ENCODE measurements at places on chromosomes 1 and 21.

- no peak for DNase-seq
Observed at GRCh38 chr1:180886338-180886737, 26.4 kb upstream of the KIAA1614 start.

DNA sequence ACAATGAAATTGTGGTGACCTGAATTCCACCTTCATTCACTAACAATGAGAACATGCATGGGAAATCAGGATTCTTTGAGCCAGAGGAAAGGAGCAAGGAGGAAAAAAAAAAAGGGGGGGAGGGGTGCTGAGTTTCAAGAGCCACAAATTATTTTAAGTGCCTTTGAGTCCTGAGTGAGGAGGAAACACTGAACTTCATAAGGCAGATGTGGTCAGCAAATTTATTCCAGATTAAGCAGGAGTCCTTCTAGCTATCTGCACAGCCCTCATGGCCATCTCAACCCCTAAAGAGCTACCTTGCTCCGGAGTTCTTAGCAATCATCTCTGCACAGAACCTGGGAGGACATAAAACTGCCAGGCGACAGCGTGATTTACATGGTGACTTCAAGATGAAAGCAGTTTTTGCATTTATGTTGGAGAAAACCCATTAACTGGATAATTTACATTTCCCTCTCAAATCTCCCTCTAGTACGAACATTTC is 21.7 kb downstream of the ASTN1 start:
- DNase-seq: no peak

DNA sequence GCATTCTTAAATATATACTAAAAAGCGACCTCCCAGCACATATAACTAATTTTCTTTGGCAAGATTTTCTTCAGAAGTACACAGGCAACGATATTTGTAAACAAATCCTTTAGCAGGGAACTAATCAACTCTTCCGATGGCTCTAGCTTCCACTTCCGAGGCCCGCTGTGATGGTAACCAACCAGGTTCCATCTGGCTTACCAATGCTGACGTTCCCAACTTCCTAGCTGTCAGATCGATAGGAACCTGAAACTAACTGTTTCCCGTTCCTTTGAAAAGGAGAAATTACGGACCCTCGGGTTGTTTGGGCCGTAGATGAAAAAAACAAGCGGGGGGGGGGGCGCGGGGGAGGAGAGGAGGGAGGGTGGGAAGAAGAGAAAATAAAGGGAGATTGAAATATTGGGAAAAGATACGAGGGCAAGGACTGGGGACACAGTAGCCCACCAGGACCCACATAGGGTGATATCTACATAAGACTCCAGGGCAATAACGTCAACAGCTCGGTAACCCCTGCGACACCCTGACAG is 513 bp downstream of the GTF2B start:
- DNase-seq: no peak

DNA sequence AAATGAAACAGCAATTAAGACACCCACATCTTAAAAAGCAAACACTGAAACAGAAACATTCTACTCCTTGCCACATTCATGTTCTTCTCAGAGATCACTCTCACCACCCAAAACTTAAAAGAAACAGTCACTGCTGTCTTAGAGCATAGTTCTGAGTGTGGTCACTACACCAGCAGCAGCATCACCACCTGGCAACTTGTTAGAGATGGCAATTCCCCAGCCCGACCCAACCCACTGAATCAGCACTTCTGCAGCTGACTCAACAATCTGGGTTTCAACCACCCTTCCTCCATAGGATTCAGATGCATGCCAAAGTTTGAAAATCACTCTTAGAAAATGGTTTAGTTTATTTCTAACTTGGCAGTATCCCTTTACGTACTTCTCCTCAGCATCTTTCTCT is 126.1 kb downstream of the CDC42BPA start:
- DNase-seq: peak; percentile 66

- DNase-seq: no peak
Observed at GRCh38 chr1:154873321-154873950, 3.4 kb upstream of the KCNN3 start.

Measured in RWPE1 (cell line).